ENCODE measurements at places on chromosomes 1 and 21. TPM values are rescaled to one million over a fixed set of nuclear protein-coding genes. Genes with fewer than 3 reads are reported as not detected.

Gene KCNH1
- total RNA-seq, result 0.15 TPM

Gene RLF
- 10.9 TPM for total RNA-seq

DNA sequence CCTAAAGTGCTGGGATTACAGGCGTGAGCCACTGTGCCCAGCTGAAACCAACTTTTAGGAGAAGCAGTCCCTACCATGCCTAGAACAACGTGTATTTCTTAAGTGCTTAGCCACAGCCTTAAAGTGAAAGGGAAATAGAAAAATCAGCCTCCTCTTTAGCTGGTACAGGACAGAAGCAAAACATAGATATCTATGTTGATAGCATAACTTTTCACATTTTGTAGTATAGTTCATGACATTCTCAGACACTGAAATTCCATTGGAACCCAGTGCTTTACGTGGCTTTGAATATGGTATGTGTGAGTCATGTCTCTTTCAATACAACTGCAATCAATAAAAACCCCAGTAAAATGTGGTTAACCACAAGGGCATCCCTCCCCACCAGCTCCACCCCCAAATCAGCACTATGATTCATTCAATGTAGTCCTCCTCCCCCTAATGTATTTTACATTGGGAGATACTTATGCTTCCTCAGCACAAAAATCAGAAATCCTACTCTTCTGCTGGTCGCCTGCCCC lies 32.1 kb downstream of the TGFB2 start:
- DNase-seq, result peak; percentile 95

DNA sequence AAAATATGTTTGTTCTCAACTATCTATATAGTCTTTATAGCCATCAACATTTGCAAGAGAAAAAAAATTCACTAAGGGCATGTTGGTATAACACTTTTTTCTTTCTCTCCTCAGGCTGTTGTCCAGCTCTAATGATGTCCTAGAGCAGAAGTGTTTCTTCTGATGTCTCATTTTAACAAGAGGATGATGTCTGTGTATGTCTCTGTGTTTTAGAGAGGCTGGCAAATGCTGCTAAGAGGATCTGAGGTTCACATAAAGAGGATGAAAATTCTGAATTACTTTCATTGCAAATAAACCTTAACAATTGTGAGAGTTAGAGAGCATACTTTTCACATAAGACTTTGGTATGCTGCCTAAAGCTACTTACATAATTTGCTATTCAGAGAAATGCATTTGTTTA lies 2.6 kb upstream of the BRINP3 start:
- no peak for DNase-seq

- peak; percentile 87 for DNase-seq
Observed at GRCh38 chr1:24266398-24266941, 52.7 kb upstream of the GRHL3 start.

- no peak for DNase-seq
Observed at GRCh38 chr1:99228153-99228552, 36.1 kb upstream of the PLPPR4 start.

DNA sequence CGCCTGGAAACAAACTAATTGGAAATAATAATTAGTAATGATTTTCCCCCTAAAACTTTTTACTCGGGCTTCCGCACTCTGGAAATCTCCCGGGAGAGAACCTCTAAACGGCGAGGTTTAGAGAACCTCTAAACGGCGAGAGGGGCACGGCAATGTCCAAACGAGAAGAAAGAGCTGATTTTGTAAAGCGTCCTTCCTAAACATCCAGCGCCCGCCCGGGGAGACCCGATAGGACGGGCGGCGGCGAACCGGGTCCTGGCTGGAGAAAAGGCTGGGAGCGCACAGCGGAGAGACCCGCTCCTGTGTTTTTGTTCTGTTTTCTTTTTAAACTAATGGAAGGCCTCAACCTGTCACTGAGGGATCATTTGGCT lies 1.6 kb downstream of the PAX7 start:
- no peak for DNase-seq

Gene WASF2
- total RNA-seq, result 17.7 TPM

Gene TRMT13
- total RNA-seq, result 21.3 TPM

- no peak for DNase-seq
Observed at GRCh38 chr1:205589046-205589445, 42.8 kb downstream of the ELK4 start.

GRCh38 chr1:157992031-157992832 lies 1.2 kb upstream of the KIRREL1 start:
- DNase-seq, result peak; percentile 74

GRCh38 chr1:26602378-26602959 lies 72.9 kb downstream of the RPS6KA1 start:
- DNase-seq, result peak; percentile 64

- DNase-seq, result peak; percentile 82
Observed at GRCh38 chr1:182185842-182186756, 124.6 kb upstream of the ZNF648 start.

DNA sequence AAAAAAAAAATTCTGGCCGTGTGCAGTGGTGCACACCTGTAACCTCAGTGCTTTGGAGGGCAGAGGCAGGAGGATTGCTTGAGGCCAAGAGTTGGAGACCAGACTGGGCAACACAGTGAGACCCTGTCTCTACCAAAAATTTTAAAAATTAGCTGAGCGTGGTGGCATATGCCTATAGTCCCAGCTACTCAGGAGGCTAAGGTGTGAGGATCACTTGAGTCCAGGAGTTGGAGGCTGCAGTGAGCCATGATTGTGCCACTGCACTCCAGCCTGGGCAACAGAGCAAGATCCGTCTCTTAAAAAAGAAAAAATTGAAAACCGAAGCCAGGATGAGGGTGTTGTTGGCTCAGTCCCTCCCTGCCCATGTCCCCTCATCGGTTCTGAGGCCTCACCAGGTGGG lies 55.9 kb upstream of the PAX7 start:
- DNase-seq, result no peak

DNA sequence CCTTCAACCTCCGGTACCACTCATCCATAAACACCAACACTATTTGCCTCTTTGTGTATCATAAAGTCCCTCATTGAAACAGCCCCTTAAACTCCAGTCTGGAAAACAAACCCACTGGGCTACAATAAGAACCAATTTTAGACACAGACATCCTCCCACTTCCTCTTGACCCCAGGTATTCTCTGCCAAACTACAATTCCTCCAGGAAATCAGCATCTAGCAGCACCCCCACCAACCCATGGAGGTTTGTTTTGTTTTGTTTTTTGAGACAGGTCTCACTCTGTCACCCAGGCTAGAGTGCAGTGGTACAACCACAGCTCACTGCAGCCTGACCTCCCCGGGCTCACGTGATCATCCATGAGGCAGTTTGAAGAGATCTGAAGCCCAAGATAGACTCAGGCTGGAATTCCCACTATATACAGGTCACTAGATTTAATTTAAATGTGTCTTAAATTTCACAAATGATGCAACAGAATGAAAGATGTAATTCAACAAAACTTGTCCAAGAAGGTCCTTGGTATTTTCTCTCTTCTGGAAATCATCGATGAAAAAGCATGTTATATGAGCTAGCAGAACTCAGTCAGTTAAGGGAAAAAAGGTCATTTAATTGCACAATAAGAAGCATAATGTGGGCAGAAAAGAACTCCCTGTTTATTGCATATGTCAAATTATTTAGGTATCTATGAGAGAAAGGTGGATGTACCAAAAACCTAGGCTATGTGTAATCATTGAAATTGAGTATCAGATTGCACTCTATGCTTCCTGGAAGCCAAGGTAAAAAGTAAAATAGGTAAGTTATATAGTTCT lies 30.3 kb downstream of the TCP10L start:
- DNase-seq, result no peak

GRCh38 chr1:24909388-24909898 lies 20.6 kb downstream of the RUNX3 start:
- peak; percentile 61 for DNase-seq

- DNase-seq, result no peak
Observed at GRCh38 chr1:226355669-226356551, 46.9 kb upstream of the LIN9 start.

Gene NUDT4B
- 40.6 TPM for total RNA-seq

DNA sequence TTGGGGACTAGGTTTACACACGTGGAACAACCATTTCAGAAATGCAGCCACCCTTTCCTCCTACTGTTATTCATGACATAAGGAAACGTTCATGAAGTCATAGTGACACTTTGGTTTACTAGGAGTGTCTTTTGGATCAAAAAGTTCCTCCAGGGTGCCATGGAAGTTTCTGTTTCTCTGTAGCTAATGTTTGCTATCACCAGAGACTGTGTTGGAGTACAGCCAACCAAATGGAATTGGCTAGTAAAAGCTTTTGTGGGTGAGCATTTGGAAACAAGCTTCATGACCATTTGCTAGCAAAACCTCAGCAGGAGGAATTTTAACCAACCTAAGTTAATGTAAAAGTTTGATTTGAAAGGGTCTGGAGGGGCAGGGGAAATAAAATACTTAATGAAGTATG lies 43.9 kb upstream of the ADGRL2 start:
- no peak for DNase-seq

DNA sequence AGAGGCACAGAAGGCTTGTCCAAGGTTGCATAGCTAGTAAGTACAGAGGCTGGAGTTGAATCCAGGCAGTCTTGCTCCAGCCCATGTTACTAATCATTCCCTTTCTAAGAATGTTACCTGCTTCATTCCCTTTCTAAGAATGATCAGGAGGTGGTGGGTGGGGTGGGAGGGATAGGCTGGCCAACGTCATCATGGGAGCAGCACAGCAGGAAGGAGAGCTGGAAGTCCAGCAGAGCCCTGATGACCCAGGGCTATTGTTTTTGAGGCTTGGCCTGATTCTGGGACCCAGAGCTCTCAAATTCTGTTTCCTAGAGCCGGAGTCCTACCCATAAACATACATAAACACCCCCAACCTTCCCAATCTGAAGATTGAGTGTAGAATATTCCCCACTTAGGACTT lies 11.8 kb upstream of the CSF1 start:
- DNase-seq, result no peak

DNA sequence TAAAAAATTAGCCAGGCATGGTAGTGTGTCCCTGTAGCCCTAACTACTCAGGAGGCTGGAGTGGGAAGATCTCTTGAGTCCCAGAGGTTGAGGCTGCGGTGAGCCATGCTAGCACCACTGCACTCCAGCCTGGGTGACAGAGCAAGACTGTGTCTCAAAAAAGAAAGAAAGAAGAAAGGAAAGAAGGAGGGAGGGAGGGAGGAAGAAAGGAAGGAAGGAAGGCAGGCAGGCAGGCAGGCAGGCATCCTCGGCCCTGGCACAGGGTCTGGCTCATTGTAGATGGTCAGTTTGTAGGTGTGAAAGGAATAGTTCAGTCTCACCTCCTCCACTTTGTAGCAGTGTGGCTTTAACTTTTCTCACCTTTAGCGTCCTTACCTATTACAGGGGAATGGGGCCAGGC lies 25.0 kb downstream of the NAV1 start:
- no peak for DNase-seq

DNA sequence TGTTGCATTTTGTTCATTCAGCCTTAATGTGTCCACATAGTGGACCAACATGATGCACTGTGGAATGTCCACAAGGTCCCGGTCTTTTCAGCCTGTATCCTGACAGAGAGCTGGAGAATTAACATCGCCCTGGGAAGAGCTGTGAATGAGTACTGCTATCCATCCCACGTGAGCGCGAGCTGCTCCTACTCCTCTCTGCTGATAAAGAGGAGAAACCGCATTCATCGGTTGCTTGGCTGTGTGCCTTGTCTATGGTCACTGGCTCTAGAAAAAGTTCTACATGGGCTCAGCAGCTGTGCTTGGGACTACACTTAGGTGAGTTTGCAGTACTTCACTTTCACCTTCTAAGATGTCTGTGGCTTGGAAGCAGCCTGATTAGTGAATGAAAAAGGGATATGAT lies 31.1 kb upstream of the IGSF5 start:
- no peak for DNase-seq

Data from NCI-H460 (cell line).